ENCODE measurements at places on chromosomes 7 and 10.

DNA sequence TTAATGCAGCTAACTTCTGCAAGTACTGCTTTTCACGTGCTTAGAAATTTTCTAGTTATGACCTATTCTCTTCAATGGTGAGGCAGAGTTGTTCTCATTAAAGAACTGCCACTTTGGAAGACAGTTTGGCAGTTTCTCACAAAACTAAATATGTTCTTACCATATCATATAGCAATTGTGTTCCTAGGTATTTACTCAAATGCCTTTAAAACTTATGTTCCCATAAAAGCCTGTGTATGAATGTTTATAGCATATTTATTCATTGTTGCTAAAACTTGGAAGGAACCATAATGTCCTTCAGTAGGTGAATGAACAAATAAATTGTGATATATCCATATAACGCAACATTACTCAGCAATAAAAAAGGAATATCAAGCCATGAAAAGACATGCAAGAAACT is 555.1 kb upstream of the POT1 start:
- no peak for DNase-seq

DNA sequence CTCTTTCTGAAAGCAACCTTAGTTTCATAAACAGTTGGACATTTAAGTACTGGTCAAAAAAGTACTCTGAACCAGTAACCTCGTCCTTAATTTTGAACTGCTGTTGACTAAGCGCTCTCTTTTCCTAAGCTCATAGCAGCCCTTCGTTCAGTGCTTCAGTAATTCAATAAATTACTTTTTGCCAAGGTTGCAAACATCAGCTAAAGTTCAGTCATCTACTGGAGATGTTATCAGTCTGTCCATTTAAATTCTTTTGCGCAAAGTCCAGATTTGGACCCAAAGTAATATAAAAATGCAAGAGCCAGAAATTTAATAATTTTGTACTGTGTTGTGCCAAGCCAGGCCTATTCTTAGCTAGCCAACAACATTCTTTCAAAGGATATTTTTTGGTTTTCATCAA is 8.4 kb downstream of the PTPRE start:
- DNase-seq, result no peak

DNA sequence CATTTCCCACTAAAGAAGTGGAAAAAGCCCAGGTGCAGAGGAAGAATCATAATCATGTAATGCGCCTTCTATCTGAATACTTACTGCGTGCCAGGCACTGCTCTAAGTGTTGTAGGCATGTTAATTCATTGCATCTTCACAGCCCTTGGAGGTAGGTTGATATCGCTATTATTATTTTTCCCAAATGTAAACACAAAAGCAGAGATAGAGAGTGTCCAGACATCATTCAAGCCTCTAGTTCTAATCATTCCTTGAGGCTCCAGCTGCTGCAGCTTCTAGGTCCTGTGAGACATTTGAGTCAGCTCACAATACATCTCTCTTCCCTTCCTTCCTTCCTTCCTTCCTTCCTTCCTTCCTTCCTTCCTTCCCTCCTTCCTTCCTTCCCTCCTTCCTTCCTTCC is 25.0 kb downstream of the GALNTL5 start:
- no peak for DNase-seq

DNA sequence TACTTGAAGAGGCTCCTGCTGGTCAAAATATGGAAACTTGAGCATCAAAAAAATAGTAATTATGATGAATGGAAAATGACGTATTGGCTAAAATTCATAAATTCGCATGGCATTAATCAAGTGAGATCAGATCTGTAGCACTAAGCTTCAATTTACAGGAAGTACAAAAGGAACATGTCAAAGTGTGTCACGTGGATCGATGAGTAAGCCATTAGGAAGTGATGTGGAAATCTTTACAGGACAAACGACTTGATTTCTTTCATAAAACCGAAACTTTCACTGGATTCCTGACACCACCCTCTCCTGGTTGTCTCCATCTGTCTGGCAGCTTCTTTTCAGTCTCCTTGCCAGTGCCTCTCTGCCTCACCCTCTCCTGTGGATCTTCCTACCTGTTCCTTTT is 25.8 kb downstream of the AKR1C8 start:
- DNase-seq, result no peak

DNA sequence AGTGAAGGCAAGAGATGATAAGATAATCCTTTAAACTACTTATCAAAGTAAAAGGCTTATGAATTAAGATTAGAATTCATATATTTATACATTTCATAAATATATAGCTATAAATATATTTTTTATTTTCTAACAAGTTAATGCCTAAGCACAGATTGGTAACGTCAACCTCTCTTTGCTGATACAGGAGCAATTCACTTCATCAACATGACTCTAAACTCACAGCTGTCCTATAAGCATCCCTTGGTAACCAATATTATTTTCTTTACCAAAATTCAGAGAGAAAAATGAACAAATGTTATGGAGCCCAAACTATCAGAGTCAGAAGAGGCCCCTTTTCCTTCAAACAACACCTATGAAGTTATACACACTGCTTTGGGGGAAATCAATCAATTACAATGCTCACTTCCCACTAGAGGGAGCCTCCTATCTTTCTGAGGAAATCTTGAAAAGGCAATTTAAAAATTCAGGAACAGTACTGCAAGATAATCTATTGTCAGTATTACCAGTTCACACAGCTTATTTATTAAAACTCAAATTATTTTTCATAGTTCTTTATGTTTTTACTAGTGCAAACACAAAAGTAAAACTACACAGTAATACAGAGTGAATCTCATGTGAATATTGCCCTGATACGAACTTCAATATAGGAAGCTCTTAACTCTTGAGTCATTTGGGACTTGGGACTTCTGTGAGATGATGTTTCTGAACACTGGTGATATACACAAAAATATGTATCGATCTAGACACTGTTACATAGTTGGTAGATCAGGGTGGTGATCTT is 51.0 kb upstream of the NOBOX start:
- DNase-seq, result no peak

DNA sequence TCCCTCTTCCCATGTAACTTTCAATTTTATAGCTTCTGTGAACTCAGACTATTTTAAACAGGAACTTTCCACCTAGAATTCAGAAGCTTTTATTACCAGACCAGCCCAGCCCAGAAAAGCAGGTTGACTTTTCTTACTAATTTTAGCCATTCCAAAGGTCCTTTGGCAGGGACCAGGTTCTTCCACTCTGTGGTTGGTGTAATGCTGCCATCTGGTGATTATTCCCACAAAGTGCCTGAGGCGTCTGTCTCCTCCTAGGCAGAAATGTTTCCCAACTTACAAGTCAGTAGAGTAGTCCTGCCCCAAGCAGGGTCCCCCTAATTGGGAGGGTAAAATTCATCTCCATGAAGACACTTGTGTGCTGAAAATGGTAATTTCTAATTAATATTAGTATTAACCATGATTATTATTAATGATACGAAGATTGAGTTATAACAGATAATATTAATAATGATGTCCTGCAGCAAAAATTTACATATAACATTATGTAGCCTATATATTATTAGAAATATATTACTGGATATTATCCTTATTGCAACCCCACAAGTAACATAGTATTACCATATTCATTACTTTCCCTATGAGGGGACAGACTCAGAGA is 53.0 kb upstream of the PPP1R17 start:
- DNase-seq, result no peak

- DNase-seq, result peak; percentile 43
These were observed 33.9 kb upstream of the SLC29A3 start for GRCh38 chr10:71285180-71285545.

GRCh38 chr10:23530079-23530478 is 91.2 kb downstream of the OTUD1 start:
- no peak for DNase-seq

DNA sequence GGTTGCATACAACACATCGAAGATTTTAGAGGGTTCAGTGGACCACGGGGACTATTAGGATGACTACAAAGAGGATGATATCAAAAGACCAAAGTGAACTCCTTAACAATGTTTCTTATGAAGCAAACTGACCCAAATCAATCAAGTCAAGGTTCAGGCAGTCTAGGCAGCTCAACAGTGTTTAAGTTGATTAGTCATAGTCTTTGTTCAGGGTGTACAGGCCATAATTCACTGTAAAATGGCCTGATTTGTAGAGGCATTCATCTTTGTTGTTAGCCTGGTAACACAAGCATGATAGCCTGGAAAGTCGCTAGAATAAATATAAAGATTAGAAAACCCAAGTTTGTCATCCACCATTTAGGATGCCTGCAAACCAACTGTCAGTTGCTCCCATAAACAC is 32.6 kb downstream of the ANTXRL start:
- DNase-seq, result no peak

- no peak for DNase-seq
These were observed 427.7 kb downstream of the MDFIC start for GRCh38 chr7:115349635-115350034.

DNA sequence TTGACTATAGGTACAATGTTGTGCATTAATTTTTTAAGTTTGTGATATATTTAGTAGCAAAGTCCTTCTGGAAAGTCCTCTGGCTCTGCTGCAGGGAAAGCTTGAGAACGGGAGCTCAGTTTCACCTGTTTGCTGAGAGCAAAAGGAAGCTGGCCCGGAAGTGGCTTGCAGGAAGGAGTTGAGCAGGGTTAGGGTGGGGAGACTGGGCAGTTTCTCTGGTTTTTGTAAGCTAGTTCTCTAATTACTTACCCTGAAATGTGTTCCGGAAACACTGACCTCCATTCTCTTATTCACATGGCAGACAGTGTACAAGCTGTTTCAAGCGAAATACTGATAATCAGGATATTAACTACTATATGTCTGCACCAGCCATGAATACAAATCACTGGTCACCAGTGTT is 22.3 kb downstream of the MAP3K8 start:
- DNase-seq, result peak; percentile 25

DNA sequence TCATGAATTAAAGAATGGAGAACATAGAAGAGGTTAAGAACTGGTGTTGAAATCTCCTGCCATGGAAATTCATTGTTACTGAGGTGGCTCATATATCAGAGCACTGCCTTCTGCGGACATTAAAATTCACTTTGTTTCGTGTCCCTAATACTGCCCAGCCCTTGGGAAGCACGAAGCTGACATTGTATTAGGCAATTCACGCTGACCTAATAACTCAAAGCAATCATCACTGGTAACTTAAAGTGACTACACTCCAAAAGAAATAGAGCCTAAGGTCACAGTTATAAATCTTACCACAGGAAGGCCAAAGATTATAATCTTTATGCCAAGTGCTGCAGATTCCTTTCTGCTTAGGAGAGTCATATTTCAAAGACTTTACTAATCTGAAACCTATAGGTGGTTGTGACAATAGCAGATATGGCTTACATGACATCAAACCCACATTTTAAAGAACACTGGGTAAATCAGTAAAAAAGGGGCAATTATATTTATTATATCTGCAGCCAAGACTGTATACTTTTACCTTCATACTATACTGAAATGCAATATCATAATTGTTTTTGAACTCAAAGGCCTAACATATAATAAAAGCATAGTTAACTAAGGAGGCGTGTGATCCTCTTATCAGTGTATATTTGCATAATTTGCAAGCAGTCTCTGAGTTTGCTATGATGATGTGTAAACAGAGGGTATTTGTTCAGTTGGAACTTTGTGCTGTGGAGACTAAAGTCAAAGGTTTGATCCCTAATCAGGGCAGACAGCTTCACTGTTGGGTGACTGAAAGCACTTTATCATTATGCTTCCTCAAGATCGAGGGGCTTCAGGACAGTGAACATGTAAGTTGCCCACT is 51.9 kb upstream of the CAPZA2 start:
- no peak for DNase-seq

DNA sequence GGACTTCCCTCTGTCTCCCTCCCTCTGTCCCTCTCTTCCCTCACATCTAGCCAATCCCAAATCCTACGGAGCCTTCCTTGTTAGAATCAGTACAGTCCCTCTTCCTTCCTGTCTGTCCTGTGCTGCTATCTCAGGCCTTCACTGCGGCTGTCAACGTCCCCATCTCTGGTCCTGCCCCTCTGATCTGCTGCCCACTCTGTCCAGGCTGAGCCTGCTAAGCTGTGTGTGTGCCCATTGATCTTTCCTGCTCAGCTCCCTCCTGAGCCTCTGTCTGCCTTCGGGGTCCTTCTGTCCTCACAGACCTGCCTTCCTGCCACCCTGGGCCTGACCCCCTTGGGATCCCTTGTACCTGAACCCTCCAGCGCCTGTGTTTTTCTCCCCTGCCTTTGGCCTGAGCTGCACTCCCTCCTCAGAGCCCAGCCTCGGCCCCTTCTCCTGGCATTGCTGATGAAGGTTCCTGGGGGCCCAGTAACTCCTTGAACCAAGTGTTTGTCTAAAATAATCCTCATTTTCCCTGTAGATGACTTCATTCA is 182.1 kb upstream of the SHH start:
- DNase-seq, result no peak

GRCh38 chr10:63140077-63140476 is 6.9 kb downstream of the NRBF2 start:
- DNase-seq, result no peak

- DNase-seq, result no peak
These were observed 11.5 kb upstream of the MALSU1 start for GRCh38 chr7:23287612-23288011.

DNA sequence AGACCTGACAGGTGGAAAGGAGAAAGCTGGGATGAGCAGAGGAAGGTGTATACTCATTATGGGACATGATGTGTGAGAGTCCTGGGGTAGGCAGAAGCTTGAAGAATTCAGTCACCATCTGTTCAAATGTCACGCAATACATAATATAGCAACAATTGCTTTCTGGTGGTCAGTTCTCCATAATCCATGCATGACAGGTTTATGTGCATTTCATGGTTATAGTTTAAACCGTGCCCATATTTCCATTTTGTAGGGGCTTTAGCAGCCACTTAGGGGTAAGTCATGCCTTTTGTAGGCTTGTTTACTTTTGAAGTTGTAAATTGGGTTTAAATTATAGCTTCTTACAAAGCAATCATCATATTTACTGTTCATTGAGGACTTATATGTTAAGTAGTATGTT is 158.8 kb downstream of the NXPH1 start:
- no peak for DNase-seq

- no peak for DNase-seq
These were observed 29.6 kb downstream of the CASP7 start for GRCh38 chr10:113709221-113709838.

DNA sequence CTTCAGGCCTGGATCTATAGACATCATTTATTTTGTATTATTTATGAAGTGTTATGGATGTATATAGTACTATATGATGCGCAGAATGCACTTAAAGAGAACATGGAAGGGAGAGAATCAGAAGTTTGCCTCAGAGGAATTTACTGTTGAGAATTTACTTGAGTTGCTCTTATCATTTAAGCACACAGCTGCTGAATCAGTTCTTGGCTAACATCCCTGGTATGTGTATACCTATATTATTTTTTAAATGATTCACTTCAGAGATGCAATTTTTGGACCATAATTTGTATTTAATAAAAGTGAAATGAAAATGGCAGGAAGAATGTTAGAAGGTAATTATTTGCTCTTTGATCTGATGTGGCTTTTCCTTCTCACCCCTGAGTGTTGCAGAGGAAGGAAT is 191.6 kb downstream of the BICC1 start:
- DNase-seq, result no peak

DNA sequence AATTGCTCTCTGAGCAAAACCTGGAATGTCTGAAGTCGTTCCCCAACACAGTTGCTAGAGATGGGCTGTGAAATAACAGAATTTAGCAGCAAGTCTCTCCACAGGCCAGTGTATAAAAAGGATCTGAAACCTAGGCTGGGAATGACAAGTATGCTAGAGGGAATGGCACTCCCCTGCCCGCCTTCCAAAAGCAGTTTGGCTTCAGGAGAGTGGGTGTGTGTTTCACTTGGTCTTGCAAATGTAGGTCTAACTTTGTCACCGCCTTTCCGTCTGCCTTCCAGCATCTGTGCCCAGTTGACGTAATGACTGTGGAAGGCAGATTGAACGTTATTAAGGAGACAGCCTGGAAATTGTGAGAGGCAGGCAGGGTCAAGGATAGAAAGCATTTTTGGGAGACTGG is 18.0 kb upstream of the MTURN start:
- DNase-seq, result no peak
